ENCODE measurements at places on chromosomes 12 and 14. TPM values are rescaled to one million over a fixed set of nuclear protein-coding genes. Genes with fewer than 3 reads are reported as not detected.

AKAP3 gene
- 2.8 TPM for total RNA-seq

EML5 gene
- 8.1 TPM for total RNA-seq

KRT4 gene
- total RNA-seq, result not detected

PCED1B gene
- 76.3 TPM for total RNA-seq

VIPAS39 gene
- total RNA-seq, result 16.4 TPM

SCNN1A gene
- total RNA-seq, result 0.05 TPM

CCDC175 gene
- total RNA-seq, result not detected

SELPLG gene
- 31.0 TPM for total RNA-seq

CFAP54 gene
- 0.37 TPM for total RNA-seq

RIPK3 gene
- 8.9 TPM for total RNA-seq

TNS2 gene
- total RNA-seq, result 0.77 TPM

SNAPC1 gene
- total RNA-seq, result 11.2 TPM

P3H3 gene
- total RNA-seq, result 0.86 TPM

KRT6C gene
- total RNA-seq, result not detected

ARHGAP9 gene
- total RNA-seq, result 77.7 TPM

CLEC2A gene
- total RNA-seq, result not detected

P2RX2 gene
- not detected for total RNA-seq

RTRAF gene
- 254 TPM for total RNA-seq

HOTAIR gene
- not detected for total RNA-seq

SERPINA6 gene
- total RNA-seq, result not detected

SRRM4 gene
- not detected for total RNA-seq

KCNA5 gene
- not detected for total RNA-seq

TMTC1 gene
- total RNA-seq, result 0.30 TPM

PLEKHH1 gene
- 4.1 TPM for total RNA-seq

LIN7A gene
- not detected for total RNA-seq

NANOG gene
- not detected for total RNA-seq

KCNH5 gene
- not detected for total RNA-seq

Measured in activated CD4-positive, alpha-beta T cell treated with anti-CD3 and anti-CD28 coated beads for 36 hours (primary cell).